ENCODE measurements at places on chromosomes 13 and 19. TPM values are rescaled to one million over a fixed set of nuclear protein-coding genes. Genes with fewer than 3 reads are reported as not detected.
A peak's percentile ranks its signal among the peaks of the same experiment; 100 is the strongest.

Gene CYP2S1
- total RNA-seq = 1.1 TPM

Gene IRGC
- total RNA-seq = not detected

Gene KMT2B
- total RNA-seq = 12.3 TPM

Gene C19orf85
- total RNA-seq = not detected

Gene ZNF136
- 9.6 TPM for total RNA-seq

Gene PLD3
- 270 TPM for total RNA-seq

Gene ZNF506
- 45.7 TPM for total RNA-seq

Gene ZNF829
- 4.1 TPM for total RNA-seq

Gene MRPL54
- total RNA-seq = 101 TPM

Gene PIP5K1C
- 54.2 TPM for total RNA-seq

Gene ACP5
- total RNA-seq = 9.1 TPM

Gene FUT3
- total RNA-seq = 0.83 TPM

- H3K4me1 ChIP-seq = no peaks in the 10 kb centered on the region
- no peak for DNase-seq
- H3K27me3 ChIP-seq = no peaks in the 10 kb centered on the region
- H3K27ac ChIP-seq = peak overlapping the region; percentile 90
- peak overlapping the region; percentile 68 for H3K4me3 ChIP-seq
Measured at GRCh38 chr13:27250833-27251165, 559 bp upstream of the RPL21 start.

DNA sequence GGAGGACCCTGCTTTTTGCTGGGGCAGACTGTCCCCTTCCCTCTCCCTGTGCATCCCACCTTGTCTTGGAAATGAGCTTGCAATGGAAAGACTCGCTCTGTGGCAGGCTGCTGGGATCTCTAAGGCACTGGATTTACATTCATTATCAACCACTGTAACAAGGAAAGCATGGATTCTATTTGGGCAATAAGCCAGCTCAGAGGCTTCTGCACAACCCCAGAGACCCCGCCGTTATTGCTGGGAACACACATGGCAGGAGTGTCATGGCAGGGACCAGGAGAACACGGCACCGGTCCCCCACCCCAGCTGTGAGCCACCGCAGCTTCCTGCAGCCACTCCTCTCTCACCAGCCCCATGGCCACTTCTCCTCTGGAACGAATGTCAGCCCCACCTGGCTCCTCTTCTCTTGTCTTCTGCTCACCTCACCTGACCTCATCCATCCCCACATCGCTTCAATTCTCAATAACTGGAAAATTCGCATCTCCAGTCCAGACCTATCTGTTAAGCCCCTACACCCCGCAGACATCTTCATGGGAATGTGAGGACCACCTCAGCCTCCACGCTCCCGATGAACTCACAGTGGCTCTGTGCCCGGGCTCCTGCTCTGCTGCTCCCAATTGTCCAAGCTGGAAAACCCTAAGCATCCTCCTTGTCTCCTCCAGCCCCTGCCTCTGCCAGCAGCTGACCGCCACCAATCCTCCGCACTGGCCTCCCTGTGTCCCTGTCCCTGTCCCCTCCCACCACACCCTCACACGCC is 181.5 kb downstream of the USP12 start:
- DNase-seq = peak; percentile 64
- H3K4me1 ChIP-seq = peaks cover 76% of the 10 kb centered on the region
- no peaks in the 10 kb centered on the region for H3K27me3 ChIP-seq
- H3K36me3 ChIP-seq = no peaks in the 10 kb centered on the region

DNA sequence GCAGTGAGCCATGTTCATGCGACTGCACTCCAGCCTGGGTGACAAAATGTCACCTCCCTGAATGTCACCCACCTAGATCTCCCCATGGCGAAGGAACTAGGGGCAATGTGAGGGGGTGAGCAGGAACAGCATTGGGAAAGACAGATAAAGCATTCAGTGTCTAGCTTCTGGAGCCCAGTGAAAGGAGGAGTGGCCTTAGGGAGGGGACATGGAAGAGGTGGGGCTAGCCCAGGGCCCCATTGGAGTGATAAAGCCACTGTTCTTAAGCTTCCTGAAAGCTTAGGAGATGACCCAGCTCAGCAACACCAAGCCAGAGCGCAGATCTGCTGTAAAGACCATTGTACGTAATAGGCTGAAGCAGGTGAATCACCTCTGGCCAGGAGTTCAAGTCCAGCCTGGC is 13.0 kb upstream of the KCNN1 start:
- no peak for DNase-seq
- H3K4me1 ChIP-seq = peaks cover 32% of the 10 kb centered on the region
- H3K36me3 ChIP-seq = no peaks in the 10 kb centered on the region
- H3K4me3 ChIP-seq = no peak overlapping the region

GRCh38 chr13:100633461-100633860 is 41.1 kb downstream of the TMTC4 start:
- H3K36me3 ChIP-seq = peaks cover 7% of the 10 kb centered on the region
- H3K4me1 ChIP-seq = no peaks in the 10 kb centered on the region
- DNase-seq = no peak
- peak overlapping the region; percentile 5 for H3K27ac ChIP-seq

DNA sequence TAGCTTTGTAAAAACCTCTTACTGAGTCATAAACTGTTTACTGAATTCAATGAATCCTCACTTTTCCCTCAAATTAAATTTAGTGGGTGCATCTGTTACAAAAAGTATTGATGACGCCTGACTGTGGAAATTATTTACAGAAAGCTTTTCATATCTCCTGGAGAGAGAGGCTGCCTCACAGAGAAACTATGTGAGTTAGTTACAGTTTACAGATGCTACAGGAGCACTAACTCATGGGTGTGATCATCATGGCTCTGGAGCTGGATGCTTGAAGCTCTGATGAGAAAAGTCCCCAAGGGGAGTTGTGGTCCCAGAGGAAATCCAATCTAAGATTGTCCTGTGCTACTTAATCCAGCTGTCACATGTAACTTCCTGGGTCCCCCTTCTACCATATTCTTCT is 590.8 kb downstream of the LMO7 start:
- DNase-seq = no peak
- H3K27me3 ChIP-seq = no peaks in the 10 kb centered on the region
- H3K4me1 ChIP-seq = no peaks in the 10 kb centered on the region
- no peaks in the 10 kb centered on the region for H3K36me3 ChIP-seq
- H3K27ac ChIP-seq = no peak overlapping the region

DNA sequence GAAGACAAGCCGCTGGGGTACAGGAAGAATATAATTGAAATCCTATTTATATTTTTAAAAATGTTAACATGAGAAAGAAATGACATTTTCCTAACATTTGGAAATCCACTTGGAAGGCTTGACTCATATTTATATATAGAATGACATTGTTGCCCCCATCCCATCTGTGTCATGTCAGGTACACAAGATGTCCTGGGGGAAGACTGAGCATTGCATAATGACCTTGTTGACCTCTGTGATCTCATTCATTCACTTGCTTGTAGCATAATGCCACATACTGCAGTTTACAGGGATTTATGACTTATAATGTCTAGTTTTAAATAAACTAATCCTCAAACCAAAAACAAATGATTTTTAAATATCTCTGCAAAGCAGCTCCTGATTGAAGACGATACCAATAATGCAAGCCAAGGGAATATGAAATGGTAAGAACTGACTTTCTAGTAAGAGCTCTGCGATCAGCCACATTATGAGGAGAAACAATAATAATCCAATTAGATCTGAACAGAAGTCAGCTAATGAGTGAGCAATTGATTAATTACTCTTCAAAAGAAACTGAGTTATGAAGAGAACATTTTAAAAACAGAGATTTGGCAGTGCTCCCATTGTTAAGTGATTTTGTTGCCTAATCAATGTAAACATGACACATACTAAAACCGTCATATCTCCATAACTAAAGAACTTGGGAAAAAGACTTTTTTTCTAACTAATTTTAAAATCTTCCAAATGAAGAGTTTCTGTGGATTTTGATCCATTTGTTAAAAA is 21.2 kb upstream of the VWA8 start:
- no peaks in the 10 kb centered on the region for H3K4me1 ChIP-seq
- no peak overlapping the region for H3K27ac ChIP-seq
- no peaks in the 10 kb centered on the region for H3K27me3 ChIP-seq

GRCh38 chr19:5240011-5240410 is 100.6 kb downstream of the PTPRS start:
- peaks cover 20% of the 10 kb centered on the region for H3K36me3 ChIP-seq
- H3K4me1 ChIP-seq = no peaks in the 10 kb centered on the region
- no peaks in the 10 kb centered on the region for H3K27me3 ChIP-seq
- DNase-seq = no peak

- H3K27ac ChIP-seq = no peak overlapping the region
- H3K36me3 ChIP-seq = no peaks in the 10 kb centered on the region
- H3K4me3 ChIP-seq = no peak overlapping the region
- DNase-seq = no peak
- no peaks in the 10 kb centered on the region for H3K4me1 ChIP-seq
Measured at GRCh38 chr13:48994706-48995105, 19.0 kb downstream of the FNDC3A start.

GRCh38 chr19:36152352-36153091 is at the start of gene COX7A1:
Gene COX7A1, minus strand, starts transcription at chr19:36152447. Its CDS starts 40 bp downstream, at chr19:36152407.
- H3K36me3 ChIP-seq = peaks cover 26% of the 10 kb centered on the region
- peak; percentile 92 for DNase-seq
- H3K27ac ChIP-seq = peak within 1 kb of the TSS; percentile 93

- H3K4me3 ChIP-seq = no peak overlapping the region
- no peaks in the 10 kb centered on the region for H3K36me3 ChIP-seq
- no peak for DNase-seq
- peaks cover 4% of the 10 kb centered on the region for H3K27me3 ChIP-seq
- H3K4me1 ChIP-seq = no peaks in the 10 kb centered on the region
Measured at GRCh38 chr19:7899751-7900378, 3.8 kb upstream of the MAP2K7 start.

GRCh38 chr13:49185264-49185663 is 34.9 kb upstream of the MLNR start:
- H3K27me3 ChIP-seq = no peaks in the 10 kb centered on the region
- DNase-seq = no peak
- no peak overlapping the region for H3K4me3 ChIP-seq
- H3K4me1 ChIP-seq = no peaks in the 10 kb centered on the region
- H3K36me3 ChIP-seq = peaks cover 82% of the 10 kb centered on the region

GRCh38 chr19:46726551-46726950 is 9.6 kb upstream of the PRKD2 start:
- H3K4me3 ChIP-seq = no peak overlapping the region
- no peak overlapping the region for H3K27ac ChIP-seq
- no peaks in the 10 kb centered on the region for H3K27me3 ChIP-seq

DNA sequence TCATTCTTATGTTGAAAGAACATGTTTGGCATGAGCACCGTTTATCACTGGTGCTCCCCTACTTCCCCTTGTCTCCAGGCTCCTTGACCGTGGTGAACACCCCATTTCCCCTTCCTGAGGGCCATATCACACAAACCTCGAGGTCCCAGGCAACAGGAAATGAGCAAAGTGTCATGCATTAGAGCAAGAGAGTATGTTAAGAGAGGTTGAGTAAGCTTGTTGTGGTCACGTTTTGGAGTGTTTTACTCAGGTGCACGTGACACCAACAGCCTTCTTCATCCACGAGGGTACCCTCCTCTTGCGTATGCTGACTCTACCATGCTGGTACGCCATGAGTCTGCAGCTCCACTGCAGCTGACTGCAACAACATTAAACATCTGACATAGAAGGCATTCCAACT is 482.2 kb upstream of the NBEA start:
- H3K27me3 ChIP-seq = no peaks in the 10 kb centered on the region
- no peaks in the 10 kb centered on the region for H3K36me3 ChIP-seq
- no peak overlapping the region for H3K4me3 ChIP-seq
- no peak for DNase-seq
- peaks cover 16% of the 10 kb centered on the region for H3K4me1 ChIP-seq

DNA sequence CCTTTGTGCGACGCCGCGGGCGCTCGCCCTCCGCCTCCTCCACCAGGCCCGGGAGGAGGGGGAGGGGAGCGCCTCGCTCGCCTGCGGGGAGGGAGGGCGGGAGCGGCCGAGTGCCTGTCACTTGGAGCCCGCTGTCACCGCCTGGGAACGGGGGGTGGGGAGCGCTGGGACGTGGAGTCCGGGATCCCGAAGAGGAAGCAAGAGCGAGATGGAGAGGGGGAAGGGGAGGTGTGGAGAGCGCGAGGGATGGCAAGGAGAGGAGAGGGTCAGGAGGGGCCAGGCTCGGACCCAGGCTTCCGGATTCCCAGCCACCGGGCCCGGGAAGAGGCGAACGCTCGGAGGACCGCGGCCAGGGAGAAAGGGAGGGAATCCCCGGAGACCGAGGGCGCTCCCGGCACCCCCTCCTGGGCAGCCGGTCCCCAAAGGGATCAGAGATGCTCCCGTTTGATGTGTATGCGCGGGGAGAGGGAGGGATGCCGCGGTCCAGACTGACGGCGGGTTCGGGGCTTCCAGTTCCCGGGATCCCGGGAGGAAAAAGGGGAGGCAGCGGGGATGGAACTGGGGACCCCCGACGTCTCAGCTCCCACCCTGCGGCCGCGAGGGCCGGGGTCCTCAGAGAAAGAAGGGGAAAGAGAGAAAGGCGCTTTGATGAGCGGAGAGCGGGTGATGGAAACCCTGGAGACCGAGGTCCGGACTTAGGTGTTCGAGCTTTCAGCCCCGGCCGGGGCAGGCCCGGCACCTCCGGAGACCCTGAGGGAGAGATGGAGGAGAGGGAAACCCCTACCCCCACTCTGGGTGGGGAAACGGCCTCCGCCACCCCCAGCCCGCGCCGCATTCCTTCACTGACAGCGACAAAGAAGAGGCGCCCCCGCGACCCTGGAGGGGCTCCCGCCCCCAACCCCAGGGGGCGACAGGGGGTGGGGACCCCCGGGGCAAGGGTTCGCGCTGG is 4.7 kb upstream of the DPF1 start:
- H3K27me3 ChIP-seq = peaks cover 38% of the 10 kb centered on the region
- H3K4me3 ChIP-seq = peak overlapping the region; percentile 14
- no peak overlapping the region for H3K27ac ChIP-seq
- DNase-seq = no peak
- peaks cover 23% of the 10 kb centered on the region for H3K4me1 ChIP-seq

DNA sequence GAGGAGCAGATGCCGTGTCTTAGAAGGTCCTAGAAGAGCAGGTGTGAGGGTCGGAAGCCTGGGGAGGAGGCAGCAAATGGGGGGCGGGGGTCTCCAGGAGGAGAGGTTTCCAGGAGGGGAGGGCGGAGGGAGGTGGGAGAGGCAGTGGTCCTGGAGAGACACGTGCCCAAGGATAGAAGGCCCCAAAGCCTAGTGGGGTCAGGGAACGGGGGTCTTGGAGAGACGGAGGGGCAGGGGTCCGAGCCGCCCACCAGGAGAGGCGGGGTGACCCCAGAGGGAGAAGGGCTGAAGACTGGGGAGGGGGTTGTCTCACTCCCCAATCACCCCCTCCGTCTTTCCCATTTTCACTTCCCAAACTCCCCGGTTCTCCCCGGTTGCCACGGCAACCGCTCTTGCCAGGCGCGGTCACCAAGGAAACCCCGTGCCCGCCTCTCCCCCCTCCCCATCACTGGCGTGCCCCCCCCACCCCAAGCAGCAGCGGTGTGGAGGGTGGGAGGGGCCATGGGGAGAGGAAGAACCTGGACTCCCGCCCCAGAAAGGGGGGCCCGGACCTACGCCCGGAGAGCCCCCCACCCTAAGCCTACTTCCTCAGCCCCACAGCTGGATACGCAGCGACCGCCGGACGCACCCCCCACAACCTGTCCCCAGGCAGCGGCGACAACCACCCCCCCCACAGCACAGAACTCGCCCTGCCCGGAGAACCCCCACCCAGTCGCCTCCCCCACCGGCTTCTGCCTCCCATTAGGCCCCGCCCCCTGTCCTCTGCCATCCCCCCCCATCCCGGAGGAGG is 988 bp downstream of the LRRC4B start:
- peaks cover 86% of the 10 kb centered on the region for H3K27me3 ChIP-seq
- H3K36me3 ChIP-seq = no peaks in the 10 kb centered on the region
- H3K4me3 ChIP-seq = no peak overlapping the region

GRCh38 chr19:44260343-44260681 is 626 bp downstream of the ZNF233 start:
- H3K4me1 ChIP-seq = no peaks in the 10 kb centered on the region
- peak overlapping the region; percentile 80 for H3K27ac ChIP-seq
- H3K36me3 ChIP-seq = no peaks in the 10 kb centered on the region
- peak overlapping the region; percentile 51 for H3K4me3 ChIP-seq

Measured in sigmoid colon (tissue), 7 donors.